Thoracic aorta (tissue), 2 donors: ENCODE measurements at places on chromosomes 5 and 9.

- no peak for DNase-seq
These were observed at the start of gene CCDC152 for GRCh38 chr5:42756606-42757601. Gene CCDC152 (plus strand): TSS chr5:42756818. CDS start chr5:42759122, 2,304 bp downstream.

GRCh38 chr9:114662081-114662989, 4.7 kb upstream of the TEX53 start:
- DNase-seq: no peak

GRCh38 chr9:76667521-76667957, 96.7 kb upstream of the PCA3 start:
- DNase-seq: no peak

- DNase-seq: no peak
These were observed 54.0 kb downstream of the GPR21 start for GRCh38 chr9:123087359-123087888.

- DNase-seq: no peak
These were observed 926.3 kb upstream of the ARRDC3 start for GRCh38 chr5:92309336-92309991.

- no peak for DNase-seq
These were observed 161.5 kb upstream of the SLC28A3 start for GRCh38 chr9:84502066-84502465.

DNA sequence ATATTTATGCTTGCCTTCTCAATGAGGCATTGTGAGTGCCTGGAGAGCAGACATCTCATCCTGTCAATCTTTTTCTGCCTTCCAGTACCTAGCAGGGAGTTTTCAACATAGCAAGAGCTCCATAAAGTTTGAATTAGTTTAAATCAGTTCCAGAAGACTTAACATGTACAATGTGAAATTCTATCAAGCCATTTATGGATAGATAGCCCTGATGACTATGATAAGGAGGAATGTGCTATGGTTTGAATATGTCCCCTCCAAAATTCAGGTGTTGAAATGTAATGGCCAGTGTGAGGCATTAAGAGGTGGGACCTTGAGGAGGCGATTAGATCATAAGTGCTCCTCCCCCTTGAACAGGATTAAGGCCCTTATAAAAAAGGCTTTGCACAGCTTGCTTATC, 306.9 kb upstream of the SMARCA2 start:
- no peak for DNase-seq

GRCh38 chr9:5988265-5988664, 27.2 kb downstream of the RANBP6 start:
- DNase-seq: no peak

DNA sequence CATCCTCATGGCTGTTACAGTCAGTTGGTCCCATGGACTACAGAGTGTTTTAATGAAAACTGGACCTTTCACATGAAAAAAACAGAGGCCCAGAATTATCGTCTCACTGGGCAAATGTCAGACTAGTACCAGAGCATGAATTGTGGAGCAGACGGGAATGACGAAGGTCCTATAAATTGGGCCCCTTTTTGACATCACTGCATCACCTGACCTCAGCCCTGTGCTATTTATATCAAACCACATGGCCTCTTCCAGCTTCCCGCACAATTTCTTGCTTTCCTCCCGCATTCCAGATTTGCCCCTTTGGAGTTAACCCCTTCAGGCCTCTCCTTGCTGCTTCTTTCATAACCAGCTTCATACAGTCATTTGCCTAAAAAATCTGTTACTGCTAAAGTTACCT, 301.7 kb downstream of the ATPSCKMT start:
- no peak for DNase-seq

- DNase-seq: no peak
These were observed 38.2 kb downstream of the TTC39B start for GRCh38 chr9:15268782-15269181.

DNA sequence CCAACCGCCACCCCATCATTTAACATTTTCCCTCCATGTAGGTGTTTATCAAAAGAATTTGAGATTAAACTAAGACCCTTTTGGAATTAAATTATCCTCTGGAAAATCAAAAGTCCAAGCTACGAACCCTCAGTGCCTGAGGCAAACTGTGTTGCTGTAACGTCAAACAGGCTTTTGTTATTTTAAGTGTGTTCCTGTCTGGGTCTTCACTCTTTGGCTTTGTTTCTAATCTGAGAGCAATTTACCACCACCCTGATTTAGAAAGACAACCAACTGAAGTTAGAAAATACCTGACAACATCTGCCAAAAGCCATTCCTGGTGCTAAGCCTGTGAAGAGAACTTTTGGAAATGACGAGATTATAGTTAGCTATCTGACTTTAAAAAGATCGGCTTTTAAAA, 199.9 kb downstream of the DIRAS2 start:
- DNase-seq: no peak

GRCh38 chr5:62284946-62285891, 20.8 kb upstream of the KIF2A start:
- DNase-seq: no peak

DNA sequence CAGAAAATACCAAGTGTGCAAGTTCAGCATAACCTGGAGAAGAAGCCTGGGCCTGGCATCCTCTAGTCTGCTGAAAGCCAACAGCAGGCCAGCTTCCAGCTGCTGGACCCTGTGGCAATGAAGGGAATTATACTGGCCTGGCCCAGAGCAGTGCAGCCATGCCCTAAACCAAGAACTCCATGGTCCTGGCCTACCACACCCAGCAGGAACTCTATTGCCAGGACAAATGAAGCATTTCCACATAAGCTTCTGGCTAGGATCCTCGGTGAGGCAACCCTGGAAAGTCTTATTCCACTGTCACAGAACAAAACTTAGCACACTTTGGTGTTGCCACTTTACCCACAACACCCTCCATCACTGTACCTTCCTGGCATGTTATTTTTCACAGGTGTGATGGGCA, 35.5 kb downstream of the CDK5RAP2 start:
- DNase-seq: no peak

DNA sequence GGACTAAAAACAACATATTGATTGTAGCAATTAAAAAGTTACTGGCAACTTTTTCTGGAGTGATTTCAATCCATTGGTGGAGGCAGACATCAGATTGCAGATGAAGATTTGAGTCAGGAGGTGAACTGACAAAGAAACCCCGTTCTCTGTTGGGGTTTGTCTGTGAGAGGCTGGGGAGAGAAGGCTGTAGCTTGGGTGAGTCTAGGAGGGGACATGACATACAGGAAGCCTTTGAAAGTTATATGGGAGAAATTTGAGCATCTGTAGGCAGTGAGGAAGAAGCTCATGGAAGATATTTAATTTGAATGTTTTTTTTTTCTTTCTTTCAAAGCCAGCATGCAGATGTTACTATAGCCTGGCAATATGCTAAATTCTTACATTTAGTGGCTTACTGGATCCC, 26.0 kb downstream of the KDM4C start:
- no peak for DNase-seq

DNA sequence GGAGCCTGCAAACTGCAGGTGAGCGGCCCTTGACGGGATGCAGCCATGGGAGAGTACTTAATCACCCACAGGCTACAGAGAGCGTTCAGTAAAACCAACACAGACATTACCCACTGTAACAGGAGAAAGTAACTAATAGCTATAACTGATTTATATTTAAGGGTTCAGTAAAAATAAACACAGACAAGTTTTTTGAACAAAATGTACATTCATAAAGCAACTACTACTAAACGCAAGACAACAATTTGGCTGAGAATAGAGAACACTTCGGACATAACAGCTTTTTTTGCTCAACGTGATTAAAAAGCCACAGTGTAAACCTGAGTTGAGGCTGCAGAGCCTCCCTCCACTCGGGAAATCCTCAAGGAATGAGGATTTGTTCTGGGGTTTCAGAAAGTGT, 61.7 kb downstream of the LIFR start:
- no peak for DNase-seq

- DNase-seq: no peak
These were observed 152.0 kb downstream of the PRR16 start for GRCh38 chr5:120615967-120616645.

GRCh38 chr5:21672911-21673310, 1180.2 kb downstream of the CDH12 start:
- no peak for DNase-seq

DNA sequence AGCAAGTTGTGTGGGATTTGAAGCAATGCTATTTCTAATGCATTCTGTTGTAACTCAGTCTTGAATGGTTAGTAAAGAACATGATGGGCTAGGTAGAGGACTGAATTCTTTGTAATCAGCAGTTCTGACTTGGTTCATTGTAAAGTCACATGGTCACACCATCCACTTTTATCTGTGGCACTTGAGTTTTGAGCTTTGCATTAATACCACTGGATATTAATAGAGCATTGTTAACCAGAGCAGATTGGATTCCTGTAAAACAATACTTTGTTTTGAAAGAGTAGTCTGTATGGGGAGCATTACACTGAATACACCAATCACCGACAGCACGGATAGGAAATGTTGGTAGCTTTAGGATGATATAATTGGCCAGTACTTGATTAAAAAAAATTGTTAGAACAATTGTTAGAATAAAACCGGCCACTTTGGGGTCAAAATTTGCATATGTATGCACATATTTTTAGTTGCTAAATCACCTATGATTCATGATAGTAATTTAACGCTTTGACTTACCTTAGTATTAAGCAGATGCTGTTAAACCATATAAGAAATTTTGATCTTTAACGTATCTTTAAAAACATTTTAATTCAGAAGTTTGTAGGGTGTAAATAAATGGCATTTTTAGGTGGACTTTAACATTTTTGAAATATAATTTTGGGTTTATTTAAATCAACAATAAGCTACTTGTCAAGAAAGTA, 17.4 kb downstream of the SLC12A2 start:
- no peak for DNase-seq

GRCh38 chr9:124299515-124300090, 41.9 kb downstream of the NEK6 start:
- DNase-seq: no peak

GRCh38 chr9:96501633-96502538, 51.9 kb downstream of the HABP4 start:
- DNase-seq: no peak

GRCh38 chr9:87085073-87085472, 137.8 kb upstream of the GAS1 start:
- DNase-seq: no peak

DNA sequence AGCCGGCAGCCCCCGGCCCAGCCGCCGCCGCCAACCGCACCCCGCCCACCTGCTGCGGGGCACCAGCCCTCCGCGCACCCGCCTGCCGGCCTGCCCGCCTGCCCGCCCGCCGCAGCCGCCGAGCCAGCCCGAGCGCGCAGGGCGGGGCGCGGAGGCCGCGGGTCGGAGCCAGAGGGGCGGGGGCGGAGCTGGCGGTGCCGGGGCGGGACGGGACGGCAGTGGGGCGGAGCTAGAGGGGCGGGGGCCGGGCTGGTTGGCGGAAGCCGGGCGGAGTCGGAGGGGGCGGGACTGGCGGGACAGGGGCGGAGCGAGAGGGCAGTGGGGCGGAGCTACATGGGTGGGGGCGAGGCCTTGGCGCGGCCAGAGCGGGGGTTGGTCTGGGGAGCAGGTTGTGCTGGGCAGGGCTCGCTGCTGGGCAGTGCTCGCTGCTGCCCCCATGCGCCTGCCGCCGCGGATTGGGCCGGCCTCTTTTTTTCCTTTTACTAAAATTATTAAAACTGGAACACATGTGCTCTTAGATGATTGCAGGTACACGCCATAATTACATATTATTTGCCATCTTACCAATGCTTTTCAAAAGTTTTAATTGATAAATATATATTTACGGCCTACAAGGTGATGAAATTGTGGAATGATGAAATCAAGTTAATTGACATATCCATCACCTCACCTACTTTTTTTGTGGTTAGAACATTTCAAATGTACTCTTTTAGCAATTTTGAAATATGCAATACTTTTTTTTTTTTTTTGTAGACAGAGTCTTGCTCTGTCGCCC, at the start of gene SH3GLB2:
SH3GLB2 (minus strand) TSS at position 140 of the 775 bp plus-strand sequence. CDS start 177 bp downstream, outside the sequence.
- peak; percentile 64 for DNase-seq

DNA sequence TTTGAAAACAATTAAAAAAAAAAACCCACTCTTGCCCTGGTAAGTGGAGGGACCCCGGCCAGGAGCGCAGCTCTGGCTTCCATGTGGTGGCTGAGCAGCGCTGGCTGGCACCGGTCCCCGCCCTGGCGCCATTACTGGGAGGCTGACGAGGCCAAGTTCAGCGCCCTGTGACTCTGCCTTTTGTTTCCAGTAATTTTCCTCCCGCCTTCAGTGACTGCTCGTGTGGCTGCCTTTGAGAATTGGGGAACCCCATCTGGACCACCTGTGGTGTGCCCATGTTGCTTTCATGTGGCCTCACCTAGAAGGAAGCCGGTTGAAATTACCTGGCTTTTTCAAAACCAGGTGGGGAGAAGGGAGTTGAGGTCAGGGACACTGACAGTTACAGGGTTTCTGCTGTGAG, 136.1 kb downstream of the GAPVD1 start:
- no peak for DNase-seq

DNA sequence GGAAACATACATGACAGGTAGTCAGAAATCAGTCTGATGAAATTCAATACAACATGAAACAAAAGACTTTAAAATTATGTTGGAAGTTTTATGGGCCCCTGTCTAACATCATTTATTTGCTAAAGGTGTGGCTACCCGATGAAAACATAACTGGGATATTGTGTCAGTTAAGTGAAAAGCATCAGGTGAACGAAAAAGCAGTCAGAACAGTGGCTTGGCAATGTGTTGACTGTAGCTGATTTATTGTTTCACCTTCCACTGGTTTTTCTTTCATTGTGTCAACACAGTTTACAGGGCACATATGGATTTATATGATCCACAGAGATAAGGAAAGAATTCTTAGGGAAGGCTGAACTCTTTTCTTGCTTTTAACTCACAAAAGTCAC, 429.6 kb upstream of the ZNF608 start:
- no peak for DNase-seq

- DNase-seq: no peak
These were observed 2180.4 kb upstream of the WWC1 start for GRCh38 chr5:166111021-166111420.

DNA sequence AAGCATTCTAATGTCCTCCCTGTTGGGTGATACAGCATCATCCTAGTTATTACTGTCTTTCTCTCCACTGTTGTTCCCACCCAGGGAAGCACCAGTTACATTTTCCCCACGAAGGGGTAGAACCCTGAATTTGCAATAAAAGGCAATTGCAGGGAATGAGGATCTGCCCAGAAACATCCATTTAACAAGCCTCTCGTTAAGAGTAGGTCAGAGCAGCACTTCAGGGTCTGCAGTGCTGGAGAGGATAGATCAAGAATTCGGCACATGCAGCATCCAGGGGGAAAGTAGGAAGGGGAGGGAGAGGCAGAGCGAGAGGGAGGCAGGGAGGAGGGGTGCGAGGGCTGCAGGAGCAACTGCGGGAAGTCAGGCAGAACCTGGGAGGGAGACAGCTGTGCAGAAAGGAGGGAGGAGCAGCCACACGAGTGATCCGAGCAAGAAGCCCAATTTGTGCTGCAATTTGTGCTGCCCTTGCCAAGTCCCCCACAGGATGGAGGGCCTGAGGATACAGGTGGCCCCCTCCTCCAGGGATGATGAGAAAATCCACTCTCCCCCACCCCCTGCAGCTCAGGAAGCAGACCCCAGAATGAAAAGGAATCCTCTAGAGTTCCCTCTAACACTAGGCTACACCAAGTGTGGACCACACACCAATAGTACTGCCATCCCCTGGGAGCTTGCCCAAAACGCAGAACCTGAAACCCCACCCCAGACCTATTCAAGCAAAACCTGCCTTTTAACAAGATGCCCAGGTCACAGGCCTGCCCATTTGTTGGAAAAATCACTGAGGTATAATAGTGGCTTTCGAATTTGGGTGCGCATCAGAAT, 62.2 kb downstream of the EPB41L4B start:
- DNase-seq: no peak
